ENCODE measurements at places on chromosomes 12 and 14.
A peak's percentile ranks its signal among the peaks of the same experiment; 100 is the strongest.

- DNase-seq, result peak; percentile 84
These were observed 5.2 kb upstream of the LRP1-AS start for GRCh38 chr12:57152639-57153038.

- peak; percentile 96 for DNase-seq
These were observed at the start of gene CFAP251 for GRCh38 chr12:121917950-121918678. Gene CFAP251 (plus strand): TSS chr12:121918592. CDS start chr12:121921306, 2,714 bp downstream.

- no peak for DNase-seq
These were observed 46.3 kb downstream of the PHETA1 start for GRCh38 chr12:111322336-111323250.

DNA sequence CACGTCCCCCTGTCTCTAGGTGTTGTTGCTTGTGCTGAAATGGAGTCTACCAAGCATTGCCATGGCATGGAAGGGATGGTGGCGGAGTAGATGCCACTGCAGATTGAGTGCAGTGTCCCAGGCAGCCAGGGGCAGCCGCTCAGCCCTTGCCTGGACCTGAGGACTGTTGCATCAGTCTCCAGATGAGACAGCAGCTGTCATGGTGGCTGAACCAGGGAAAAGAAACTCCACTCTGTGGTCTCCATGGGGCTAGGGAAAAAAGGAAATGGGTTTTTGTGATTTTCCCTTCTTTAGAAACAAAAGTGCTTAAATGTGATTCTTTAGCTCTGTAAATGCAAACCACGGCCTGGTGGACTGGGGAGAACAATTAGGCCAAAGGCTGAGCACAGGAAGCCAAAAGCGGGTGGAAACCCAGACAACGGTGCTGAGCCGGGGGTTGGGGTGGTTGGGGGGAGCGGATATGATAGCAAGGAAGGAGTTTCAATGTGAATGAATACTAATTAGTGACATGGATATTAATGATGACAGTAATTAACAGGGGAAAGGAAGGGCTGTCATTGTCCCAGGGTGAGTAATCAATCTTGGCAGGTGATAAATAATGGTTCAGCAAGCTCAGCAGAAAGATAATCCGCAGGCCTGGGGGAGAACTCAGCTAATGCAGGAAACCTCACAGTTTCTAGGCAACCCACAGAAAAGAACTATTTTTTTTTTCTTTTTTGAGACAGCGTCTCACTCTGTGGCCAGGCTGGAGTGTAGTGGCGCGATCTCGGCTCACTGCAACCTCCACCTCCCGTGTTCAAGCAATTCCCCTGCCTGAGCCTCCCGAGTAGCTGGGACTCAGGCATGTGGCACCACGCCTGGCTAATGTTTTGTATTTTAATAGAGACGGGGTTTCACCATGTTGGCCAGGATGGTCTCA, 442.6 kb downstream of the DPF3 start:
- peak; percentile 64 for DNase-seq

DNA sequence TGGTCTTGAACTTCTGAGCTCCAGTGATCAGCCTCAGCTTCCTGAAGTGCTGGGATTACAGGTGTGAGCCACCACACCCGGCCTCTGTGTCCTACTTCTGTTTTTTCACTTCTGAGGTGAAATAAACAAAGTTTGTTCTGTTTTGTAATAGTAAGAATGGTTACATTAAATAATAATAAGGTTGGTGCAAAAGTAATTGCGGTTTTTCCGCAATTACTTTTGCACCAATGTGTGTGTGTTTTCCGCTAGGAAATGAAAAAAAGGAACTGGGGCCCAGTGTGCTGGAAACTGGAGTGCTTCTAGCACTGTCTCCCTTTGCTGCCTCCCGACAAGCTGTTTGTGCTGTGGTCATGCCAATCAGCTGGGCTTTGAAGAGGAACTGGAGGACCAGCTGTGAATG, 140.9 kb downstream of the NTS start:
- DNase-seq, result no peak

DNA sequence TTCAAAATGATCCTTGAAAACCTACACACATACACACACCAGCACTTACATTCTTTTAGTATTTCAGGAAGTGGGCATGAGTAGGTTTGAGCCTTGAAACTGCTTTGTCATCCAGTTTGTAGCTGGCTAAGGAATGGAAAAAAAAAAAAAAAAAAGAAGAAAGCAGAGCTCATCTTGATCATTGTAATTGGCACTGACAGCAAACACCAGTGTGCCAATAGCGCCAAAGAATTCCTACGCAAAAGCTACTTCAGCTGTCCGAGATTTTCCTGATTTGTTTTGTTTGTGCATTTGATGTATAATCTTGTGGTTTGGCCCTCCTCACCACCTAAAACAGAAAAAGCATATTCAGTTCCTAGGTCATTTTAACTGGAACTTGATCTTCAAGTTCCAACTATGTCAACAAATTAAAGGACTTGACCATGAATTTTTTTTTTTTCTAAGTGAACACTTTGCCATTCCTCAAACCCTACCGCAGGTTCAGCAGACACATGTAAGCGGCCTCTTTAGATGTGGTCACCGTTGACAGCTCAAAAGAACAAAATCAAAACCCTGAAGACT, 57.3 kb downstream of the FLRT2 start:
- DNase-seq, result peak; percentile 89

- DNase-seq, result no peak
These were observed 5.2 kb downstream of the GPX2 start for GRCh38 chr14:64937171-64937820.

GRCh38 chr14:35146711-35147149, 24.4 kb downstream of the PRORP start:
- no peak for DNase-seq

DNA sequence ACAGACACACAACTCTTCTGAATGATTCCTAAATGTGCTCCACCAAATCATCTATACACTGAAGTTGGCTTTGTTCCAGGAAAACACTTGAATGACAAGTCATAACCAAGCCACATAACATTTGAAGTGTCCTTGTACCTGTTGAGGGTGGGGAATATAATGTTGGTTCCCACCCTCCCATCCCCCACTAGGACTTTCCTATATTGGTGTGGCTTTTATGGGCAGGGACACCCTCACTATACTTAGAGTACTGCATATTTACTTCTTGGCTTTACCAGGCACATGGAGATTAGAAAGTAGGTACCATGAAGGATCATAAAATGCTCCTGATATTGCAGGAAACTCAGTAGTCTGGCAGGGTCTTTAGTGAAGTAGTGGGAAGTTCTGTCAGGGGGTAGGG, 9.7 kb upstream of the BHLHE41 start:
- no peak for DNase-seq

- no peak for DNase-seq
These were observed 11.5 kb downstream of the FAIM2 start for GRCh38 chr12:49892084-49892731.

DNA sequence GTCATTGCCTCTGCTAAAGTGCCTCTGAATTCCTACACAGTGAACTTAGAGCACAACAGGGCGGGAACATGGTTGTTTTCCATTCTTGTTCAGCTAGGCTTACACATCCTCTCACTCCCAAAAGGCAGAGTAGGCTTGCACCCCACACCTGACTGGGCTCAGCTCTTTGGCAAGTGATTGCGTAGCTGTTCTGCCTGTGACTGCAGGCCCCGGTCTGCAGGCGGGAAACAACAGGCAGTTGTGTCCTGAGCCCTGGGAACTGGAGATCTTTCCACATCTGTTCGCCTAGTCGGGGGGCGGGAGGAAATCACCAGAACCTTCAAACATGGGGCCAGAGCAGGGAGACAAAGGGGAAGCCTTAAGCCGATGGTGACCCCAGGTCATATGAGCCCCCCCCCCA, 274.7 kb downstream of the ZFP36L1 start:
- DNase-seq, result no peak

DNA sequence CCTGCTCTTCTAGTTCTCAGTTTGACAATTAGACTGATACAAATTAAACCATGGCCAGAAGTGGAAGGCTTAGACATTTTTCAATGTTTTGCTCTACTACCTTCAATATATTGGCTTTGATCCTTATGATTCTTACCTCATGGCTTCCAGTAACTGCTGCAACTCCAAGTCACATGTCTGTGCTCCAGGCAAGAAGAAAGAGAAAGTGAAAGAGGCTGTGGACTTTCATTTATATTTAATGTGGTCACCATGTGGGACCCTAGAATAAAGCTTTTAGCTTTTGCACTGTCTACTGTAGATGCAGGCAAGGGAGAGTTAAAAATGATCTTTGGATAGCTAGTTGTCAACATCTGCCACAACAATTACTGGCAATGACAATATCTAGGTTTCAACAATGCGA, 214.3 kb upstream of the PDE3A start:
- DNase-seq, result peak; percentile 49

DNA sequence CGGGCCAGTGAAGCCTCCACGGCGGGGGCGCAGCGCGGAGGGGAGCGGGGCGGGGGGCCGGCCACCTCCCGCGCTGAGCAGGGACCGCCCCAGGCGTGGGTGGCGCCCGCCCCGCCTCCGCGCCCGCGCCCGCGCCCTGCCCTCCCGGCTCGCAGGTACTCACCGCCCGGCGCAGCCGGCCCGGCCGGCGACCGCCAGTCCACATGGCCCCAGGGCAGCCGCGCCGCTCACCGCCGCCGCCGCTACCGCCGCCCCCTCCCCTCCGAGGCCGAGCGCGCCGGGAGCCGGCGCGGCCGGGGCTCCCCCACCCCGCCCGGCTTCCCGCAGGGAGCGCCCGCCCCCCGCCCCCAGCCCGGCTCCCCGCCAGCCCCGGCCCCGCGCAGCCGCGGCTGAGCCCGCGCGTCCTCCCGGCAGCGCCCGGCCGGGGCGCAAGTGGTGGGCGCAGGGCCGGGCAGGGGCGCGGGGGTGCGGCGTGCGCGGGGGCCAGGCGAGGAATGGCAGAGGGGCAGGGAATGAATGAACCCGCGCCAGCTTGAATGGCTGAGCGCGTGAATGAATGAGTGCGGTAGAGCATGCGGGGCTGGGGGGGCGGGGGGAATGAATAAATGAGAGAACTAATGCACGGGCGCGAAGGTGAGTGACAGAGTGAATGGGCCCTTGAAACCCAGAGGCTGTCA, at the start of gene BEGAIN:
Gene BEGAIN (minus strand): TSS at position 332 of the 677 bp plus-strand sequence. CDS start 127 bp downstream, at position 205.
- DNase-seq, result no peak

DNA sequence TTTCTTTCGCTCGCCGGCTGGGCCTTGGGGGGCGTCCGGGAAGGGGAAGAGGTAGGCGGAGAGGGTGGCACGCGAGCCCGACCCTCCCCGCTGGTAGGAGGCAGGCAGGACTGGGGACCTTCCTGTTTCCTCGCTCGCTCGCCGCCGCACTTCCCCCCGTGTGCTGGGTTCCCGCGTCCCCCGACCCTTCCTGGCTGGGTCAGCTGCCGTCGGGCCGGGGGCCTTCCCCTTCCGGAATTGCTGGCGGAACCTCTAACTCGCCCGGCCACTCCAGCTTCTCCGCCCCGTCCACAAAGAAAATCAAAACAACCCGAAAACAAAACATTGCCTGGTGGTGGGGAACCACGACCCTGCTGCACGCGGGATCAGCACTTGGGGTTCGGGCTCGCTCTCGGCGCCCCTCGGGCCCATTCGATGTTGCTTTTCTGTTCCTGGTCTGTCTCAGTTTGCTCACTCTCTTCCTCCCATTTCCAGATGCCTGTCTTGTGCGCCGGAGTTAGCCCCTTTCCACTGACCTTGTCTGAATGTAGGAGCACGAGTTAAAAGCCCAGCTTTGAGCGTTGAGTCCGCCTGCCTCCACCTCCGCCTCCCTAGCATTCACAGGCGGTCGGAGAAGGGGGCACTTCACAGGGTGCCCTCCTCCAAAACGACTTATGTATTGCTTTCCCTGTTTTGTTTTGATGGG, 581 bp downstream of the PAPOLA start:
- DNase-seq, result peak; percentile 55

GRCh38 chr14:68637106-68638021, 155.5 kb downstream of the ZFP36L1 start:
- DNase-seq, result peak; percentile 64

DNA sequence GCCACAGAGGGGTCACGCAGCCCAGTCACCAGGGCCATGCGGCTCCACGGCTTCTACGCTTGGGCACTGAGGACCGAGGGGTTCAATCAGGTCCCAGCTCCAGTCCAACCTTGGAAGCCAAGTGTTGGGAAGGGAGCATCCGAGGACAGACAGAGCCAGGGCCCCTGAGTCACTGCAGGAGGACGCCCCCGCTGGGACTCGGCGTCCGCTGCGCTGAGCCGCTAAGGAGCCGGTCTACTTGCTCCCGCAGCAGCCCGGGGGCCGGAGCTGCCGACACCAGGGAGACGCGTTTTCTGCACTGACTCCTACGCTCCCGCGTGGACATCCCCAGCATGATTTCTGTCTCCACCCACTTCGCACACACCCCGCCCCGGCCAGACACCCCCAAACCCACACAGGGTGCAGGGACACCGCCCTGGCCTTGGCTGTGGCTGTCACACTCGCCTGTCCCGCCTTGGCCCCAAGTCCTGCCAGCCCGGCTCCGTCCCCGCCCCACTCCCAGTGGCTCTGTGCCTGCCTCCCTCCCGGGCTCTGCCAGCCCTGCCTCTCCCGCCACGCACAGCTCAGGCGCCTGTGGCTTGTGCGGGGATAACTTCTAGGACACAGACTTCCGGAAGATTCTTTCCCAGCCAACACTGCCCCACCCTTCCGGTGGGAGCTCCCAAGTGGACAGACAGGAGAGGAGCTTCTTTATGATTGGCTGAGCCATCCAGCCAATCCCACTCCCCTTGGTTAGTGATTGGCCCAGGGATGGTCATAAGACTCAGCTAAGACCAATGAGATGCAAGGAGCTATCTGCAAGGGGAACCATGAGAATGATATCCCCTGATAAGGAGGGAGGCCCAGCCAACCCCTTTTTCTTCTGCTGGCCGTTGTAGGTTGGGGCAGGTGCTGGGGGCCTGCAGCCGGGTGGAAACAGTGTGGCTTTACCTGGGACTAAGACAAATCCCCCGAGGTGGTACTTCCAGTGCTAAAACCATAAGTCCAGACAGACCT, 118.9 kb upstream of the SFSWAP start:
- DNase-seq, result no peak

DNA sequence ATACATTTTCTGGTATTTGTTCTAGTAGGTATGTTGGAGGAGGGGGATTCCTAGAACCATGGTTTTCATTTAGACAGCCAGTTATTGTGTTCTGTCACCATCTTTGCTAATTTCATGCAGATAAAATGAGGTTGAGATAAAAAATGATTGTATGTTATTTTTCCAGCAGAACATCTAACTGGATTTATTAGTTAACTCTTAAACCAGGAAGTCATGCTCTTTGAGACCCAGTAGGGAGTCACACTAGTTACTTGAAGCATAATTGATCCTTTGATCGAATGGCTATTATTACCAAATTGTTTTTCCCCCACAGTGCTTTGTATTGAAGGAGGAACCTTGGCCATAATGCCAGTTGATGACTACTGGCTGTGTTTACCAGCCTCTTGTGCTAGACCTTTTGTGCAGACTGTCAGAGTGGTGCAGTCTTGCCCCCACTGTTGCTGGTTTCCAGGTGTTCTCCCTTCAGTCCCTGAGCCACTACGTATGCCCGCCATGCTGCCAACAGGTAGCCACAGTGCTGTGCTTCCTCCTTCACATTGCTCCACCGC, 6.0 kb downstream of the EID3 start:
- no peak for DNase-seq

- DNase-seq, result peak; percentile 98
These were observed 6.2 kb upstream of the DYRK4 start for GRCh38 chr12:4555804-4556203.

GRCh38 chr14:50260511-50260910, 29.1 kb upstream of the SOS2 start:
- DNase-seq, result peak; percentile 54

All from inflammatory macrophage treated with lipopolysaccharide for 4 hours (primary cell).